Stimulated activated CD4-positive, alpha-beta T cell treated with anti-CD3 and anti-CD28 coated beads, Interleukin-15, amount 100 ng/mL, for 1 hour (primary cell): ENCODE measurements at places on chromosomes 3 and 15.

- no peak for DNase-seq
These were observed 145.6 kb upstream of the LYSMD4 start for GRCh38 chr15:99878835-99879234.

- no peak for DNase-seq
These were observed 161.8 kb upstream of the TOPAZ1 start for GRCh38 chr3:44079916-44080315.

- DNase-seq: no peak
These were observed 40.3 kb downstream of the UMPS start for GRCh38 chr3:124770336-124771082.

- DNase-seq: no peak
These were observed 322.3 kb downstream of the CNTN4 start for GRCh38 chr3:2420919-2421318.

DNA sequence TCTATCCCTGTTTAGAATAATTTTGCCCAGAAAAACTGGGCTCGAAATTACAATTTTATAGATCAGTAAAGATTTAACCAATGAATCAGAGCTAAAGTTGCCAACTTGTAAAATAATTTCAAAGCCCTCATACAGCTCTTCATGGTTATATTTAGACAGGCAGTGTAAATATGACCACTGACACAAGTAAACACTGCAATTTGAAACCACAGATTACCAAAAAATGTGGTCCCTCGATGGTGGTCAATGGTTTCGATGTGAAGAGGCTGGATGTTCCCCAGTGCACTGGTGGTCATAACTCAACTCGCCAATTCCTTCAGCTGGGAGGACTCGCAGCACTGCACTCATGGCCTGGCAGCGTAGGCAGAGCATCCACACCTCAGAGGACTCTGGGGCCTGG is 28.6 kb downstream of the LRTM1 start:
- DNase-seq: no peak

GRCh38 chr3:191262650-191263049 is 63.6 kb downstream of the OSTN start:
- no peak for DNase-seq

- DNase-seq: no peak
These were observed 2.2 kb upstream of the RBP1 start for GRCh38 chr3:139541532-139542288.

DNA sequence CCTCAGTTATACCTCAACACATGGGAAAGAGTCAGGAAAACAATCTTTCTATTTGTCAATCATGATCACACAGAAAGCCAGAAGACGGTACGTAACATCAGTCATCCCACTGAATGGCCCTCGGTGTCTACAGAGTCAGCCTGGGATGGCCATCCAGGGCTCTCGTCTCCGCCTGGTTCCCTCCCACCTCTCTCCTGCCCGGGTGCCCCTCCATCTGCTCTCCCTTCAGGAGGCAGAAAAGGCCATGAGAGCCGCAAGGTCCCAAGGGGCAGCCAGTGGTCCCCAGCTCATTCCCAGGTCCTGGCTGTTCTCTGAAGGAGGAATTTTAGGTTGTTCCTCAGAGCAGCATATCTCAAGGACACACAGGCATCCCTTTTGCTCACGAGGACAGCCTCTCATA is 4.4 kb upstream of the LRRC15 start:
- DNase-seq: no peak

DNA sequence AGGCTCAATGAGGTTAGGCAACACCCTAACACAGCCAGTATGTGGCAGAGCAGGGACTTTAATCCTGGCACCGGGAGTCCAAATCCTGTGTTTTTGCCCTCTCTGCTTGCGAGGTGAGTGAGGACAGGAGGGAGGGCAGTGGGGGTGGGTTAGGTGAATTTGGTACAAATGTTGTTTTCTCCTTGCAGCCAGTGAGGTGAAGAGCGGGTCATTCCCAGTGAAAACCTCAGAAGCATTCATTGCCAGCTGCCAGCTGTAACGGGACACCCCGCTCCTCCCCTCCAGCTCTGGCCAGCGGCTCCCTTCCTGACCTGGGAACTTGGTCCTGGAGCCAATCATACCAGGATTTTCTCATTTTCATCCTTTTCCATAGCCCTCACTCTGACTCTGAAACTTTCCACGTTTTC is 45.7 kb upstream of the RAB6B start:
- no peak for DNase-seq

DNA sequence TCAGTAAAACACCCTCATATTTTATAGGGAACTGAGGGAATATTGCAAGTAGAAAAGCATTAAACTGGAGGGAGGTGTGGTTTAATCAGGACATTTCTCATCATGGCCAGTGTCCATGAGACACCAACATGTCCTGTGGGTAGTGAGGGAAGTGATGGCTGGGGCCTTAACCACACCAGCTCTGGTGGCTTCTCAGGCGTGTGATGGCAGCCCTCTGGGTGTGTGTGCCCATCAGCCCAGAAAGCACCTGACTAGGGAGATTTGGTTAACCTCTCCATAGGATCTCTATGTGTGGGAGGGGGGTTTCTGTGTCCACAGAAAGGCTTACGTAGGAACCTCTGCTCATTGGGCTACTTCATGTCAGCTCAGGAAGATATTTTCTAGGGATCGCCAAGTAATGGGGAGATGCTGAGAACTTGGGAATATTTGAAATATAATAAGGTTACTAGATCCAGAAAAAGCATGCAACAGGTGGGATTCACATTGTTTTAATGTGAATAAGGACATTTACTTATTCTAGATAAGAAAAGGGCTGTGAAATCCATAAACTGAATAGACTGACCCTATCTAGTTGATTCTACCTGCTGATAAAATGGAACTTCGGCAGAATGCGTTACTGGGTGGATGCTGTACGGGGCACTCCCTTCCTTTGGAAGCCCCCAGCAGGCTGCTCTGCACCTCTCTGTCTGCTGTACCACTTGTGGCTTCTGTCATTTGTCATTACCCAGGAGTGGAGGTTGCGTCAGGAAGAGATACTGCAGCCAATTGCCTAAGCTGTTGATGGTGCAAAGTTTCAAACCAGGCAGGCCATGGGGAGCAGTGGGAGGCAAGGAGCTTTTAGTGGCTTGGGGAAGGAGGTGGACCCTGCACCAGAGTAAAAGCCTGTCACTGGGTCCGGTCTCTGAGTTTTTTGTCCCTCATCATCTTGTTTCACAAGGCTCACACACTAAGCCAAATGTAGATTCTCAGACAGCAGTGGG is 21.5 kb downstream of the PDHB start:
- no peak for DNase-seq

DNA sequence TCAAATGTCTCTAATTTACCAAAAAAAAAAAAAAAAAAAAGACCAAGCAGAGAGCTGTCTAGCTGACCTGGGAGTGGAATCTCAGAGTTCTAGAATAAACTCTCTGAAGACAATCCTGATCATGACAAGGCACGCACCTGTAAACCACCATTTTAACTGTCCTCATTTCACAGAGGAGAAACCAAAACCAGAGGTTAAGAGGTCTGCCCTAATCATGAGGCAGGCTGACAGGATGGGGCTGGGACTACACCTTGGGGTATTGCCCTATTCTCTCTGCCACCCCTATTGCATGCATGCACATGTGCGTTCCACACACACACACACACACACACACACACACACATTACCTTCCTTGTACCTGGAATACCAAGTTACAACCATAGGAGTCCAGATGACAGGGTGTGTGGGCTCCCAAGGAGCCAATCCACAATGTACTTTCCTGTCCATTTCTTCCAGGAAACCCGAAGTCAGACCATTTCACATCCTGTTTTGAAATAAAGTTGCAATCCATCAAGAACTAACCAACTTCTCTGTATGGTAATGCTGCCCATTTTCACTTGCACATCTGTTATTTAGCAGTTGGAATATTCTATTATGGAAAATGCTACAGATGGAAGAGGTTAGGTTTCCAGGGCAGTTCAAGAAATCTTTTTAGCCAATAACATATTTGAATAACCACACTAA is 34.6 kb downstream of the HSPBAP1 start:
- DNase-seq: no peak

DNA sequence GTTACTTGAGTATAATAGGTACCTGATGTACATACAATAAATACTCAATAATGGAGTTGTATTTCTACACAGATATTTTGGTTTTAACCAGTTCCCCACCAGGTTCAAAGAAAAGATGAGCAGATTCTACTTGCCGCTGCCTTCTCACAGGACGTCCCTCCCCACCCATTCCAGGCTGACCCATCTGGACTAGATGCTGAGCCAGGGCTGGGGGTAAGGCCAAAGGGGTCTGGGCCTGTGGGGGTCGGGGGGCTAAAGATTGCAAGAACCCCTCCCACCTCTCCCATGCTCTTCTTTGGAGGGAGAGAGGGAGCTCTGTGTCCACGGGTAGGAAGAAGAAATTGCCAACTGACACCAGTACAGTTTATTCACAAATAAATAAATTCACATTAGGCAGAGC is 1.5 kb downstream of the MESP1 start:
- DNase-seq: no peak

DNA sequence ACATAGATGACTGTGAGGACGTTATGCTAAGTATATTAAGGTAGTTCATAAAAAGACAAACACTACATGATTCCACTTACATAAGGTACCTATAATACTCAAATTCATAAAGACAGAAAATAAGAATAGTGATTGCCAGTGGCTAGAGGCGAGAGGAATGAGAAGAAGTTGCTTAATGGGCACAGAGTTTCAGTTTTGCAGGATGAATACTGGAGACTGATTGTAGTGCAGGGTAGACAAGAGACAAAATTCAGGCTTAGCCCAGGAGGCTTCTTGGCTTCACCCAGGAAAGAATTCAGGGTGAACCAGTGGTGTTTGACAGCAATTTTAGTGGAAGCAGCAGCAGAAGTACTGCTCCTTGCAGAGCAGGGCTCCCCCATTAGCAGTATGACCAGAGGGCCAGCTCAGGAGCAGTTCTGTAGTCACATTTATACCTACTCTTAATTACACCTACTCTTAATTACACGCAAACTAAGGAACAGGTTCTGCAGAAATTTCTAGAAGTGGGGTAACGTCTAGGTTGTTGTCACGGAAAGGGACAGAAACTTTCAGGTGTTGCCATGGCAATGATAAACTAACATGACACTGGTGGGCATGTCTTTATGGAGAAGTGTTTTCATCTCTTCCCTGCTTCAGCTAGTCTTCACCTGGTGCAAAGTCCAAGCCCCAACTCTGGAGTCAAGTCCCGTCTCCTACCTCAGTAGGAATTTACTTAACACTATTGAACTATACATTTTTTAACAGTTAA is 55.2 kb downstream of the TBL1XR1 start:
- DNase-seq: no peak

DNA sequence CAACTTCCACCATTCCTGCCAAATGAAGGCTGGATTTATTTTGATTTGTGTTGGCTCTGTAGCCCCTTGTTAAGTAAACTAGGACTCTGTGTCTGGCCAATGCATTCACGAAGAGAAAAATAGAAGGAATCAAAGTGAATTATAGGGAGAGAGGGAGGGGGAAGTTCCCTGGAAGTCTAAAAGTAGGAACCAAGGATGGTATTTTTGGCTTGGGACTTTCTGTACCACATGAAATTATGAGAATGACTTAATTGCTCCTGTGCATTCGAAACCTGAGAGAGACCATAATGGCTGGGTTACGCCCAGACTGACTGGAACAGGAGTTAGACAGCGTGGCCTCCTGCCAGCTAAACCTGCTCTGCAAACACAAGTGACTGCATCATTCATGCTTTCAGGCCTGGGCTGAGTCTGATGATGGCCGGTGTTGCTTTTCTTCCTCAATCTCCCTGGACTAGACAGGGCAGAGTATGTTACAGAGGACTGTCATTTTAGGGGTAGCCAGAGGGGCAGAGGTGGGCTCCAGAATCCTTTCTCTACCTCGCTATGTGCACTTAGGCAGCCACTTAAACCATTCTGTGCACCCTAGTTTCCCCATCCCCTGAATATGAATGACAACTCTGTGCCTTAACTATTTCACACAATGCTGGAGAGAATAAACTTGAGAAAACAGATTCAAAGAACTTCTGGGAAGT is 58.9 kb downstream of the MYO1E start:
- no peak for DNase-seq

- DNase-seq: no peak
These were observed 66.1 kb downstream of the ADAMTS17 start for GRCh38 chr15:100275641-100276040.

DNA sequence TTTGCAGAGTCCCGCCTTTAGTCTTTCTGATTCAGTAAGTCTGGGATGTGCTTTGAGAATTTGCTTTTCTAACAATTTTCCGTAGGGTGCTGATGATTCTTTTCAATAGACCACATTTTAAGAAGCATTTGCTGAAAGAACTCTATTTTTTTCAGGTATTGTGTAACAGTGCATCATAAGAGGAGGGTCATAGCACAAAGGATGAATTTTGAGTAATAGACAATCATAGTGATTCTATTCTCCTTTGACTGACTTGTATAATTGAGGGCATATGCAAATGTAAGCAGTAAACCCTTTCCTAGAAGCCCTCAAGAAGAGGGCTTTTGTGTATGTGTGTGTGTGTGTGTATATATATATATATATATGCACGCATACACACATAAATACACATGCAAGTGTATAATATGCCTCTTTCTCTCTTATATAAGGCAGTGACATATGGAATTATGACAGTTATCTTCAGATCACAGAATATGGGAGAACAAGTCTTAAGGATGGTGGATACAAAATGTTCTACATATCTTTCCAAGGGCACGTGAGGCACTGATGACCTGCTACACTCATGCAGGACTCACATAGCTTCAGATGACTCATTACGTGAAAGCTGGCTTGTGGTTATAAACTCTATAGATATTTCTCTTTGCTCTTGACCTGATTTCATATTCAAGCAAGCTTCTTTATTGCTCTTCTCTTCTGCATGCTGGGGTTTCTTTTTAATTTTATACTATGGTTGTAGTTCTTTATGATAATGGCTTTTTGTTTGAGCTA is 6.5 kb upstream of the PLSCR1 start:
- DNase-seq: no peak

DNA sequence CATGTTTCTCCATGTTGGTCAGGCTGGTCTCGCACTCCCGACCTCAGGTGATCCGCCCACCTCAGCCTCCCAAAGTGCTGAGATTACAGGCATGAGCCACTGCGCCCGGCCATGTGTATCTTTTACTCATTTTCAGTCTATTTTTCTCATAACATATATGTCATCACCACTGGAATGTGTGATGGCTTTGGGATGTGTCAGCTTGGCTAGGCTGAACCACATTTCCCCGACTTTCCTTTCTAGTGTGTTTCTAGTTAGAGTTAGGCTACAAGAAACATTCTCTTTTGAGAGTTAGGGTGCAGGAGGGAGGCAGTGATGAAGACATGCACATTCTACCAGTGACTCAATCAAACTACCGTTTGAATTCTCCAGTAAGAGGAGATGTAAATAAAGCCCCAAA is 444.9 kb upstream of the THBS1 start:
- no peak for DNase-seq

GRCh38 chr3:34863485-34863884 is 775.8 kb upstream of the ARPP21 start:
- no peak for DNase-seq

DNA sequence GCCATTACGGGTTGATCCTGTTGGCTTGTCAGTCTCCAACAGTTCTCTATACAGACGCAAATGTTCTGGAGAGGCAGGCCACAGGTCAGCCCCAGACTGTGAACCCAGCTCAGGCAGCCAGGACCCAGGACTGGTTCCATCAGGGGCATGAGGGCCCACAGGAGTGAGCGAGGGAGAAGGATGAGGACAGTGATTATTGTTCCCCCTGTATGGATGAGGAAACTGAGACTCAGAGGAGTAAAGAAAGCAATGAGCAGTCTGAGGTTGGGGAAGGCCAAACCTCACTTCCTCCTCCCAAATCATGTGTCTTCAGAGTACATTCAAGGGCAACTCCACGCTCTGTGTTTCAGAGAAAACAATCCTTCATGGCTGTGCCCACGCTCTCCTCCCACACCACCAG is 121.9 kb downstream of the RPLP1 start:
- no peak for DNase-seq

- DNase-seq: no peak
These were observed 75.1 kb downstream of the STAC start for GRCh38 chr3:36455406-36455805.
